ENCODE measurements at places on chromosomes 1 and 21.

- no peak for DNase-seq
These were observed 25.1 kb upstream of the TSPEAR start for GRCh38 chr21:44736291-44737004.

DNA sequence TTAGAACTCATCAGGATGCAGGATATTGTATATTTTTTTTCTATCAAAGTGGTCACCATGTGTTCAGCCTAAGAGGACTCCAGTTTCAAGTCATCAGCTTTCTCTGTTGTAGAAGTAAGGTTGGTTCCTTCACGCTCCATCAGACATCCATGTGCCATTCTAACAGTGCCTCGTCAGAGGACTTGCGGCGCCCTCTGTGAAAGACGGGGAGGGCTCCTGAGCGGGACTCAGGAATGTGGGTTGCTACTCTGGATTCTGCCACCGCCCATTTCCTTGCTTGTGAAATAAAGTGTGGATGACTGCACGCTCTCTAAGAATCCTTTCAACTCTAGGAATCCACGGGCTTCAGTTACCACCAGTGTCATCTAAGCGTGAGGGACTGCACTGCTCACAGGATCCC is 593.5 kb downstream of the KIF26B start:
- DNase-seq, result no peak

DNA sequence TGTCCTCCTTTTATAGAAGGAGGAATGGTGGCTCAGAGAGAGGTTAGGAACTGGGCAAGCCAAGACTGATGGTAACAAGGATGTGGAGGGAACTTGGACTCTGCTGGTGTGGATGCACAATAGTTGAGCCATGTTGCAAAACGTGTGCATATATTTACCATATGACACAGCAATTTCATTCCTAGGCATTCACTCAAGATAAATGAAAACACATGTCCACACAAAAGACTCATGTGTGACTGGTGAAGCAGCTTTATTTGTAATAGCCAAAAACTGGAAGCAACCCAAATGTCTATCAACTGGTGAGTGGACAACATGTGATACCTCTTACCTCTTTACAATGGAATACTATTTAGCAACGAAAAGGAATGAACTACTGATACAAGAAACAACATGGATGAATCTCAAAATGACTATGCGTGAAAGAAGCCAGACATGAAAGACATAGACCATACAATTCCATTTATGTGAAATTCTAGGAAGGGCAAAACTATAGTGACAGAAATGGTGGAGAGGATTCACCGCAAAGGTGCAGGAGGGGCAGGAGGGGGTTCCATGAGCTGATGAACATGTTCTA is 36.2 kb downstream of the CAMK2N1 start:
- DNase-seq, result peak; percentile 78

DNA sequence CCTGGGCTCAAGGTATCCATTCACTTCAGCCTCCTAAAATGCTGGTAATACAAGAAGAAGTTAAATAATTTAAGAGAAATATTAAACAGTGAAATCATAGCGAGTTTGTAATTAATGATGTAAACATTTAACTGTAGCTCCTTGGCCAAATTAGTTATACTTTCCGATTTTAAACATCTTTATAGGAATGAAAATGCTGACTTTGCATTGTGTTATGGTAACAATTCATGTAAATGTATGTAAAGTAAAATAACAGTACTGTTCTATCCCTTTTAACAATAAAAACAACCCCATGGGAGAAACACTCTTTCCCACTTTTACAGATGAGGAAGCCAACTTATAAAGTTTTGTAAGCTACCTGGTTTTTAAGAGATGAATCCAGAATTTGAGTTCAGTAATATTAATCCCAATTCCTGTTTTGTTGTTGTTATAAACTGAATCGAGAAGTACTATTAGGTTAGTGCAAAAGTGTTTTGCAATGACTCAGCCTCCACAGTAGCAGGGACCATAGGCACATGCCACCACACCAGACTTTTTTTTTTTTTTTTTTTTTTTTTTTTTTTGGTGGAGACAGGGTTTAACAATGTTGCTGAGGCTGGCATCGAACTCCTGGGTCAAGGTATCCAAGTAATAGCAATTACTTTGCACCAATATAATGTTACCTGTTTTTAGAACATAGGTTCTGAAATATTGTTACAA is 1360.4 kb downstream of the BRINP3 start:
- DNase-seq, result no peak

GRCh38 chr21:33374450-33375096 is 28.6 kb upstream of the IFNGR2 start:
- peak; percentile 85 for DNase-seq

DNA sequence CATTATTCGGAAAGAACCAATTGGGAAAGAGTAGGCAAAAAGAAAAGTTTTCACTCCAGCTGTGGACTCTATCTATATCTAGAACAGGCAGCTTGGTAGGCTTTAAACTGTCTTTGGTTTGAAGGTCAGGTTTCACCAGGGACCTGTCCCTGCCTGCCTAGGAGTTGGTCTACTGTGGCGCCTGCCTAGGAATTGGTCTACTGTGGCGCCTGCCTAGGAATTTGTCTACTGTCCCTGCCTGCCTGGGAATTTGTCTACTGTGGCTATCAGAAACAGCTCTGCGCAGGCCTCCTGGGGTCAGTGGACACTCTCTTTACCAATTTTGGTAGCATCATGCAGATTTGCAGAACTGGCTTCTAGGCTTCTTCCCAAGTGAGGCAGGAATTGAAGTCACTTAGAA is 13.8 kb downstream of the USP25 start:
- DNase-seq, result no peak

DNA sequence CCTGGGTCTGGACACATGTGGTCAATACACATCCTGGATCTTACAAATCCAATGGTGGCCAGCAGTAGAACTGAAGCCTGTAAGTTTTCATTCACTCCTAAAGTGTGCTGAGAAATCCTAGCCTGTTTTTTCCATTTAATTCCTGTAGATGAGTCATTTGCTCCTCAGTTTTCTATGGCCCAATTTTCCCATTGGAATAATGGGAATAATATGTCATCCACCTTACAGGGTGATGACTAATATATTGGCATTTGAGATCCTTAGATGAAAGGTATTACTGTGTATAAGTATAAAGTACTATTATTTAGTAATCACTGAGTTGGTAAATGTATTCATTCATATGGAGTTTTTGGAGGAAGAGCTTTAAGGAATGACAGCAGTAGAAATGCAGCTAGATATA is 89.7 kb upstream of the ADAR start:
- DNase-seq, result peak; percentile 35

DNA sequence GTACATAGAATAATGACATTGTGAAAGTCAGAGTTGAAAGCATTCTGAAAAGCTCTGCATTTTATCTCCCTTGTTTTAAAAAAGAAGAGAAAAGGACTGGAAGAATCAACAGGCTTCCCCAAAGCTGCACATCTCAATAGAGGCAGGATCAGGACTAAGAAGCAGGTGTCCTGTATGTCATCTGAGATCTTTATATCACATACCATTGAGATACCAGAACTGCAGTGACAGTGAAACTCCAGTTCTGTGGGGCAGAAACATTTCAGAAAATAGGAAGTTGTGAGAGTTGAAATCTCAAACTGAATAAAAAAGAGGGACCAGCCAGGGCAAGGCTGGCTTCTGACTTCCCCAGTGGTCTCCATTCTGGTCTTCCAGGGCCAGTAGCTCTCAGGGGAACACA is 33.0 kb upstream of the SH2D1B start:
- DNase-seq, result no peak

DNA sequence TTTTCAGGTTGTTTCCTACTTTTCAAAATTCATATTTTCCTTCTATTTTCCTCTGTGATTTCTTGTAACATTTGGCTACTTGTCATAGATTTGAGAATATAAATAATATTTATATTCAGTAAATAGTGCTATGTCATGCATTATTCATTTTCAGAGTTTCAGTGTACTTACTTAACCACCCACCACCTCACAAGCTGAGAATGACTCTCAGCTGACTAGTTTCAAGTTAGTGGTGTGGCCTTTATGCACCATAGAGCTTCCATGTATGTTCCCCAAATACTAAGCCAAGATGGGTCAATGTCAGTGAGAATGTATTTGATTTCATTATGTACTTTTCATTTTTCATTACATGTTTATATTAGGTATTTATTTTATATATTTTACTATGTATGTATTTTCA is 56.9 kb upstream of the RGS1 start:
- DNase-seq, result no peak

DNA sequence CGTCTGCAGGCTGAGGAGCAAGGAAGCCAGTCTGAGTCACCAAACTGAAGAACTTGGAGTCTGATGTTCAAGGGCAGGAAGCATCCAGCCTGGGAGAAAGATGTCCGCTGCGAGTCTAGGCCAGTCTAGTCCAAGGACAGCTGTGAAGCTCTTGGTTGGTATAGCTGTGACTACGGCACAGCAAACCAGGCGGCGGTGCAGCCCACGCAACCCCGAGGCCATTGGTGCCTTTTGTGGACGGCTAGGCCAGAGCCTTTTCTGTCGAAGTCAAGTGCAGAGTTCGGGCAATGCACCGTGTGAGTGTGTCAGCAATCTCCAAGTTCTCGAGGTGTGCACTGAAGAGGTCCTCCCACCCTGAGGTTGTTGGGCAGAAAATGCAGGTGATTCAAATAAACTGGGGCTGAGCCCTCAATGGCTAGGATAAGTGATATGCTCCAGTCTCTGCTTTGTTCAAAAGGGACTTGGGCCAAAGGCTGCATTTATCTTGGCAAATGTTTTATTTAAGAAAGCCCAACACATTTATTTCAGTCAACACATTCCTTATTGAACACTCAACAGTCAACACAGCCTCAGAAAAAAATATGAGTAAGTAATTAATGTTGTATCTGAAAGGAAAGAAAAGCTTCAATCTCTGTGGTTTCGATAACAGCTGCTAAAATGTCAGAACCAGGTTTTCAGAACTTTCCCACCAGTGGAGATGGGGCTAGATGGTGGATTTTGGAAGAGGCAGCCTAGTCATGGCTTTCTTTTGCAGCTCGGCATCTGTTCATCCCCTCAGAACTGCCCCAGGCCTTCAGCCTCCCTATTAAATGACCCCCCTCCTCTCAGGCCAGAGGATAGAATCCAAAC is 78.1 kb upstream of the COX20 start:
- peak; percentile 66 for DNase-seq

GRCh38 chr1:199931666-199932377 is 95.7 kb upstream of the NR5A2 start:
- peak; percentile 18 for DNase-seq

DNA sequence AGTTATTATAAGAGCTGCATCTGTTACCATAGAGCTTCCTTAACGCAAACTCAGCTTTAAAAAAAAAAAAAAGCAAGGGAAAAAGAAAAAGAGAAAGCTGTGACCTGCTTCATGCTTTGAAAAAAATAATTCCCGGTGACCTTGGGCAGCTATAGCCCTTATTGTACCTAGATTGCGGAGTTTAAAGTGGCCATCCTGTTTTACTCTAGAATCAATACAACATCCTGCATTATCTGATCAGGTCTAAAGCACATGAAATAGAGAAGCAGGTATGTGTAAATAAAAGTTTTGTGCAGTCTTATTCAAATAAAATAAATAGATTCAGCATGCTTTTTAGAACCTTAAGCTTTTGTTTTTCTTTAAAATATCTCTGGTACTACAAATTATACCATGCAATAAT is 126.8 kb upstream of the KIAA1614 start:
- DNase-seq, result no peak

DNA sequence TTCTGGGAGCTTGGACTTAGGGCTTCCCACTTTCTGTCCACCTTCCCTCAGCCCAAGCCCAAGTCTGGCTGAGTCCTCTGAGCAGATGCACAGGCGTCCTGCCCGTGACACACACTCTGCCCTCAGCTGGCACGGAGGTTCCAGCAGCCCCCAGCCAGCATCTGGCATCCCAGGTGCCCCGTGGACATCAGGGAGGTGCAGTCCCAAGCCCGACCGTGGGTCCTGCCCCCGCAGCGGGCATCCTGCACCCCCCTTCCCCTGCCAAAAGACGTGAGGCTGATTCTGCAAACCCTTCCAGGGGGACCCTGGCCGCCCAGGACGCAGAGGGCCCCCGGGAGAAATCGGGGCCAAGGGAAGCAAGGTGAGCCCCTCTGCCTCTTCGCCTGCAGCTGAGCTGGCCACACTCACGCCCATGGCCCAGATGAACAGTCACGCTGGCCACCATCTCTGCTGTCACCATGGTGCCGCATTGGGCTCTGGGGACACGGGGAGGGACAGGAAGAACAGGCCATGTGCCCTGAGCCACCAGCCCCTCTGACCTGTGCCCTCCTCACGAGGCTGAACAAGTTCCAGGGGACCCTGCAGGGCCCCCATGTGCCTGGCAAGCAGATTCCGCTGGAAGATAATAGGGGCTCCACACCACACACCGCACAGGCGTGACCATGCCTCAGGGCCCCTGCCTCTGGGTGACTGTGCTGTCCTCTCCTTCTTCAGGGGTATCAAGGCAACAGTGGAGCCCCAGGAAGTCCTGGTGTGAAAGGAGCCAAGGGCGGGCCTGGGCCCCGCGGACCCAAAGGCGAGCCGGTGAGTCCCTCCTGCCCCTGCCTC is 20.6 kb downstream of the COL6A2 start:
- no peak for DNase-seq

DNA sequence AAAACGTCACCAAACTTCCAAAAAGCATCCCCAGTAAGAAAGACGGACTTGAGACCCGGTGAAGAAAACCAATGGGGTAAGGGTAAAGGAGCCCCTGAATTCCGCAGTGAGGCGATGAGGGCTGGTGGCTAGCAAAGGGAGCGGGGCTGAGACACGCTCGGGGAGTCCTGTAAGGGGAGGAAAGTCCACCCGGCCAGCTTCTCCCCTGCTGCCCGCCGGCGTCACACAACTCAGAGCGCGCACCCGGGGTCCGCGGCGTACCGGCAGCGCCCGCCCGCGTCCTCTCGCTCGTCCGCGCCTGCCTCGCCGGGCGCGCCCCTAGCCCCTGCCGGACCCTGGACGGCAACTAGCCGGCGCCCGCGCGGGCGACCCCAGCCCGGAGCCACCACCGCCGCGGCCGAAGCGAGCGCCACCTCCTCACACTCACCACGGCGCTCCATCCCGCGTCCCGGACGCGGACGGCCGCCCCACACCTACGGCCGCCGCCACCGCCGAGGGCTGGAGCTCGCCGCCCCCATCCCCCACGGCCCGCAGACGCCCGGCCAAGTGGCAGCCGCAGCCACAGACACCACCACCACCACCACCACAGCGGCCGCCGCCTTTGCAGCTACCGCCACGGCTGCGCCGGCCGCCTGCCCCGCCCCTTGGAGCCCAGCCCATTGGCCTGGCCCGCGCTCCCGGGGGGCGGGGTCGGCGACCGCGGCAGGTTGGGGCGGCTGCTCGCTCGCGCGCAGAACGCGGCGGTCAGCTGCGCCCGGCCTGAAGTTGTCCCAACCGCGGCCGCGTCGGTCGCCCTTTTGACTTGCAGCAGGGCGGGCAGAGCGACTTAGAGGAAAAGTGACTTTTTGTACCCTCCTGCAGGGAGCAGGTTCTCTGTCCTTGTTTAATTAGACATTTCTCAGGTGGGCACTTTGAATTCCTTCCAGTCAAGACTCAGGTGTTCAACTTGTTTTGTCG is 10.0 kb upstream of the ARHGAP29 start:
- DNase-seq, result peak; percentile 58

GRCh38 chr1:55611123-55611522 is 396.0 kb upstream of the USP24 start:
- peak; percentile 77 for DNase-seq

DNA sequence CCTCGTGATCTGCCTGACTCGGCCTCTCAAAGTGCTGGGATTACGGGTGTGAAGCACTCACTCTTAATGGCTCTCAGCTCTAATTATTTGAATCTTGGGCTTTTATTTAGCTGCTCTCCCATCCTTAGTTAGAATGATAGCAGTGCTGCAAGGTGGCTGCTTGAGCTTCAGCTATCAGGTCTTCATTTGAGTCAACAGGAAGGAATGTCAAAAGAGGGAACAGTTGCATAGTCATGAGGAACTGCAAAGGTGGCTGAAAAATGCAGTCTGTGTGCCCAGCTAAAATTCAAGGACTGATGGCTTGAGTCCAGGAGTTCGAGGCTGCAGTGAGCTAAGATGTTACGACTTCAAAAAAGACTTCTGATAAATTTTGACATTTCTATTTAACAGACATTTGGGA is 55.6 kb downstream of the UCK2 start:
- no peak for DNase-seq
